ENCODE measurements at places on chromosomes 4 and X.

DNA sequence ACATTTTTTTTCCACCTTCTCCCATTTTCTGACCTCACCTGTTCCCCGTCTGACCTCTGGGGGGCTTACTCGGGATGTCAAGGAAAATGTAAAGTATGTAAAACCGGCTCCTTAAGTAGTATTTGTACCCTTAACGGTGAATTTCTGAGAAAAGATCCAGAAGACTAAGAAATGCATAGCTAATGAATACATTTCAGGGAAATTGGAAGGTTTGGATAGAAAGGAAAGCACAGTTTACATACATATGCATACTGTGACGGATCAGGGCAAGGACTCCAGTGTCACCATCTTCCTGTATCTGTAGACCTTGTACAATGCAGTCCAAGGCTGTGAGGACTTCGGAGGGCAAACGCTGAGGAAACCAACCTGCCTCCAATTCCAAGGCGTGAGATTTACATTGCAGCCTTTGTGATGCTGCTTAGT, 2185.9 kb upstream of the TENM3 start:
- DNase-seq = no peak

DNA sequence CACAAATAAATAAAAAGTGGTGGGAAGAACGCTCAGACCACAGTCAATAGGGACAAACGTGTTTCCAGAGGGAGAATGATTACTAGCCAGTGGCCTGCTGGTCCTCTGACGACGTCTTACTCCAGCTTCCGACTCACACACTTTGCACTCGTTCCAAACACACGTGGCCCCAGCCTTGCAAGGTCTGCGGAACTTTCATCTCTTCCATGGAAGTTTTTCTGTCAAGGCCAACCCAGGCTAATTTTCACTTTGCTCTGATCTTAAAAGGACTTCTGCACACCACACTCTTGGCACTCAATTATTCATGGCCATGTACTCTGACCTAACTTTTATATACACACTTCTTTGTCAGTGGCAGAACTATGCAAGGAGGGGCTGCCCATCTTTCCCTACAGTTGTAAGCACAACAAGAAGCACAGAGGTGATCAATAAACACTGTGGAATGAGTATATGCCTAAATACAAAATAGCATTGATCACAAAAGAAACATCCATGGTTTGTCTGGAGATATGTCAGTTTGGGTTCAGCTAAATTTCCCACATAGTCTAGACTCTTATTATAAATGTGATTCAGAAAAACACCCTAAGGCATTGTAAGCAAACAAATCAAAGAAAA, 69.4 kb downstream of the STX18 start:
- DNase-seq = no peak

DNA sequence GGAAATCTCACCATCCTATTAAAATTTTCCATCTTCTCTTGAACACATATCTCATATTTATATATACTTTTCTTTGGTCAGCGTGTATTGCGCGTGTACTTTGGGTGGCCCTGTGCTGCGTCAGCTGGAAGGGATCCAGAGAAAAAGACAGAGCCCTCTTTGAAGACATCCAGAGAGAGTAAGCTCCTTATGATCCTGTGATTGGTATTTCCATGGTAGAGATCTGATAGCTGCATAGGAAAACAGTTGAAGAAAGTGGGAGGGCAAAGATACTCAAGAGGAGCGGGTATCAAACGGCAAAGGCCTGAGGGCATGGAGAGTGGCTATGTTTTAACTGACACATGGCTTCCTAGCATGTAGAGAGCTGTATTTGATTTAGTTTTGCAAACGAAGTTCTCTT, 4.4 kb upstream of the HPGD start:
- no peak for DNase-seq

GRCh38 chr4:97279391-97279790, 863.9 kb downstream of the STPG2 start:
- DNase-seq = no peak

DNA sequence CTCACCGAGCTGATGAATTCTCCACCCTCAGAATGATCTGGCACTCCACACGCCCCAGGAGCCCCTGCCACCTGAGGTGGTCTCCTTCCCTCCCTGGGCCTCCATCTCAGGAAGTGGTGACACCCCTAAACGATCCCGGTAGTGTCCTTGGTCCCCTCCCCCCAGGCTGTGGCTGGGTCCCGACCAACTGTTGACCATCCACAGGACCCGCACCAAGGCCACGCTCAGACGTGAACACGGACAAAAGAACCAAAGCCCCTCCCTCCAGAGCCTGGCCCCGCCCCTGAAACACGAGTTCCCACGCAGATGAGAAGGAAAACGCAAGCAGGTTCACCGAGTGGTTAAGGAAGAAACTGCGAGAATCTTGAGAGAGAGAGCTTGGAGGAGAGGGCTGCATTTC, 16.6 kb downstream of the LRPAP1 start:
- no peak for DNase-seq

DNA sequence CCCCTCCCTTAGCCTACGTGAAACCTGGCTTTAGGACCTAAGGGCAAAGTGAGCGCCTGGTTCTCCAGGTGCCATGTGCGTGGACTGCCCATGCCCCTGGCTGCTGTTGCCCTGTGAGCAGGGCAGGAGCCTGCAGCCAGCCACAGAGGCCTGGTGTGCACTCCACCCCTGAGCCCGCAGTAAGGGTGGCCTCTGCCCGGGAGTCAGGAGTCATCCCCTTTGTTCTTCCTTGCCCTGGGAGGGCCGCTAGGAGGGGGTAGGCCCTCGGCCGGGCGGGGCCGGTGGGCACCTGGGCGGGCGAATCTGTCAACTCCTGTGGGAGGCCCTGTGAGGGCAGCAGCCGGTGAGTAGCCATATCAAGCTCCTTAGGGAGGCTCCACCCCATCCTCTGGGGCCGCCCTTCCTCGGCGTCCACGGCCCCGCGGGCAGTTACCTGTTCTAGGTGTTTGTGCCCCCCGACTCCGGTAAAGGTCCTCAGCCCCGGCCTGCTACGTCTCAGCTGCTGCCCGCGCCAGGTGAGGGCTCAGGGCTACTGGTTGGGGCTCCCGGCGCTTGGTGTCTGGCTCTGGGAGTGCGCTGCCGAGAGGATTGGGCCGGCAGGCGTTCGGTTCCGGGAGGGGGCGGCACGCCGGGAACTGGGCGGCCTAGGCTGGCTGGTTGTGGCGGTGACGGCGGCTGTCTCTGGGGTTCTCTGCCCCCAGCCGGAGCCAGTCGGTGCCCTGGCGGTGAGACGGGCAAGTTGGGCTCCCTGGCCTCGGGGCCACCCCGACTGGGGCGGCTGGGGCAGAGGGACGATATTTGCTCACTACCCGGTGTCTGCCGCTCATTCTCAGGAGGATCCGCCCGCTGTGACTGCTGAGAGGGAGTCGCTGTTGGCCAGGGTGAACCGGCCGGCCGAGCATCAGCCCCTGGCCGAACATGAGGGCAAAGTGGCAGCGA, 1060.2 kb downstream of the TECRL start:
- no peak for DNase-seq

DNA sequence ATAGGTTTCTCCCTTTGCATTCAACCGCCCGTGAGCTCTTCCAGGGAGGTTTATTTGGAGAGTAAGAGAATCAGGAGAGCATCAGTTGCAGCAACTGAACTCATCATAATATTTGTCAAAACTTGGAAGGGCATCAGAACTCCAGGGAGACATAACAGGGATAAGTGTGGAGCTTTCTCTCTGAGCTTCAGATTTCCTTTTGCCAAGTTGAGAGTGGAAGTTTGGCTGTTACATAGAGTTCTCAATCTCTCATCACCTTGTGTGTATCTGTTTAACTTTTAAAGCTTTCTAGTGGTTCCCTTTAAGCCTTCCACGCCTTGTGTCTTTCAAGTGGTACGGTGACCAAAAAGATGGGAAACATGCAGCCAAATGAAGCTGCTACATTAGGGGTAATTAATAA, 18.8 kb downstream of the BMP3 start:
- no peak for DNase-seq

- DNase-seq = no peak
Measured at GRCh38 chr4:58776627-58777026, 1666.4 kb upstream of the IGFBP7 start.

- DNase-seq = no peak
Measured at GRCh38 chr4:52241916-52242315, 190.8 kb downstream of the SPATA18 start.

DNA sequence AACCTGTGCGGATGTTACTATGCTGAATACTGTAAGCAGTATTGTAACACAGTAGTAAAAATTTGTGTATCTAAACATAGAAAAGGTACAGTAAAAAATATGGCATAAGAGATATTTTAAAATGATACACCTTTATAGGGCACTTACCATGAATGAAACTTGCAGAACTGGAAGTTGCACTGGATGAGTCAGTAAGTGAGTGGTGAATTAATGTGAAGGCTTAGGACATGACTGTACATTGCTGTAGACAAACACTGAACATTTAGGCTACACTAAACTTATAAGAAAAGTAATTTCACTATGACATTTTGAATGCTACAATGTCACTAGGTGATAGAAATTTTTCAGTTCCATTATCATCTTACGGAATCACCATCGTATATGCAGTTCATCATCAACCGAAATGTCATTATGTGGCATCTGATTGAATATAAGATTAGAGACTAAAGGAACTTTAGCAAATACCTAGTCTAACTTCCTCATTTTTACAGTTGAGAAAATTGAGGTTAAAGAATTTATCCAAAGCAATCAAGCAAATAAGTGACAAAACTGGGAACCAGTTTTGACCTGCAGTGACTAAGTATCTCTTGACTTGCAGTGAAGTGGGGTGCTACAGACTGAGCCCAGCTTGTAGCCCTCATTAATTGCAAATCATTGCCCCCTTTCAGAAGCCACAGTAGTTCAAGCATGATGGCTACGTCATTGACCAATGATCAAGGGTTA, 55.3 kb downstream of the EGF start:
- DNase-seq = no peak

GRCh38 chr4:22901631-22902030, 208.9 kb downstream of the GBA3 start:
- DNase-seq = no peak

DNA sequence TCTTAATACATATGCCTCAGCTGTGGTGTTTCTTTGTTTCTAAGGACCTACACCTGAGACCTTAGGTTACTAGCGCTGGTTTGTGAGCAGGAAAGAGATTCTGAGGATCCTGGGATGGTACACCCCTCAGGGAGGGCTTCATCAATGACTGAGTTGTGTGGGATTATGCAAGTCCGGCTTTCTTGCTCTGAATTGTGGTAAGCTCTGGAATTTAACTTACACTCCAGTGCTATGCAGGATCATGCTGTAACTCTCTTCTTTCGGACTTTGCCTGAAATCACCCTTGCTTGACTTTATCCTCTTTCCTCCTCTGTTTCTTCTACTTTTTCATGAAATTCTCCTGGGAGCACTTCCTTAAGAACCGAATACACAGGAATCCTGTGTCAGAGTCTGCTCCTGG, 431.5 kb upstream of the BOD1L1 start:
- DNase-seq = no peak

DNA sequence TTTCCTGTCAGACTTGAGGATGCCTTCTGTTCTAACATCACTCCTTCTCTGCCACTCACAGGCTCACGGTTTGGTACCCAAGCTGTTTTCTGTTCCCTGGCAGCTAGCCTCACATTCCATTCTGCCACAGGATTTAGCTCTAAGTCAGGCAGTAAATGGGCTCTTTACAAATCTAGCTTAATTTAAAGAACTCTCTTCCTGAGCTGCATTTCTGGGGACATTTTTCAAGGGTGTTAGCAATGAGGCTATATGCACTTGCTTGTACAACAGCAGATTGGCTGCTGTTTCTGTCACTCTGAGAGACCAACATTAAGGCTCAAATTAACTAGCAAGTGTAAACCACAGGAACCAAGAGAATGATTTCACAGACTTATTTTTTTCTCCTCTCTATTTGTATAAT, 337.8 kb upstream of the NOCT start:
- no peak for DNase-seq

GRCh38 chrX:130086447-130087206, 23.7 kb downstream of the ELF4 start:
- DNase-seq = peak; percentile 65

GRCh38 chr4:10535912-10536311, 78.7 kb upstream of the ZNF518B start:
- DNase-seq = no peak

GRCh38 chrX:125436855-125437254, 117.2 kb downstream of the TEX13C start:
- no peak for DNase-seq

- no peak for DNase-seq
Measured at GRCh38 chr4:67371615-67372014, 173.7 kb downstream of the CENPC start.

DNA sequence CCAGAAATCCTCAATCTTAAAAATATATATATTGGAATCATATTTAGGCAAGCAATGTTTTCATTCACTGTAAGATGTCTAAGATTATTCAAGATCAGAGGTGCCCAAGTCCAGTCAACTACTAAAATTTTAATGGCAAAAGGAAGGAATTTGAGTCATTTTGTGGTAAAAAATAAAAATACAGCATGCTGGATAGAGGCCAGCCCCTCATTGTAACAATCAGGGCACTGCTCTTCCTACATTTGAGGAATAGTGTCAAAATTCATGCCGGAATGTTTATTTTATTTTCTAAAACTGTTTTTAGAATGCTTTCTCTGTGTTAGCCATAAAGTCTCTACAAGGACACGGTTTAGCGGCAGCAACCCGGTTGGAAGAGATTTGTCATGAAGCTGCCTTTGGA, 49.9 kb upstream of the SRD5A3 start:
- no peak for DNase-seq

- no peak for DNase-seq
Measured at GRCh38 chr4:86975927-86976326, 41.1 kb downstream of the AFF1 start.

GRCh38 chrX:16931371-16931770, 15.1 kb upstream of the REPS2 start:
- no peak for DNase-seq

GRCh38 chr4:155973639-155974475, 20.2 kb upstream of the CTSO start:
- no peak for DNase-seq

DNA sequence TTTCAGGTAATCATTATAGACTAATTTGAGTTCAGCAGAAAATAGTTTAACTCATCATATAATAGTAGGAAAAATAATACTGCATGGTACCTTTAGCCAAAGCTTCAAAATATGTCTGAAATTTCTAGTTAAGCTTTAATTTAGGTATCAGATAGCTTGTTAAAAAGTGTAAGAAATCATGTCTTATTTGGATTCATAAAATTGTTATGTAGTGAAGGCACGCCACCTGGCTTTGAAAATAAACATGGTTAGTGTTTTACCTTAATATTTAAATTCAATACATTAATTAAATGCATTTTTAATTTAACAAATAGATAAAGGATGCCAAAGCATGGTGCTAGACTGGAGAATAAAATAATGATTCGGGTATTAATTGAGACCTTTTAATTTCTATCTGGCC, 211.4 kb downstream of the FSTL5 start:
- DNase-seq = no peak

GRCh38 chrX:118347131-118347530, 1.2 kb downstream of the WDR44 start:
- no peak for DNase-seq

GRCh38 chrX:3584415-3584996, 128.9 kb downstream of the PRKX start:
- DNase-seq = no peak
